ENCODE measurements at places on chromosomes 1 and 21.

GRCh38 chr1:14140831-14141401 is 440.9 kb downstream of the PRDM2 start:
- DNase-seq, result peak; percentile 31

DNA sequence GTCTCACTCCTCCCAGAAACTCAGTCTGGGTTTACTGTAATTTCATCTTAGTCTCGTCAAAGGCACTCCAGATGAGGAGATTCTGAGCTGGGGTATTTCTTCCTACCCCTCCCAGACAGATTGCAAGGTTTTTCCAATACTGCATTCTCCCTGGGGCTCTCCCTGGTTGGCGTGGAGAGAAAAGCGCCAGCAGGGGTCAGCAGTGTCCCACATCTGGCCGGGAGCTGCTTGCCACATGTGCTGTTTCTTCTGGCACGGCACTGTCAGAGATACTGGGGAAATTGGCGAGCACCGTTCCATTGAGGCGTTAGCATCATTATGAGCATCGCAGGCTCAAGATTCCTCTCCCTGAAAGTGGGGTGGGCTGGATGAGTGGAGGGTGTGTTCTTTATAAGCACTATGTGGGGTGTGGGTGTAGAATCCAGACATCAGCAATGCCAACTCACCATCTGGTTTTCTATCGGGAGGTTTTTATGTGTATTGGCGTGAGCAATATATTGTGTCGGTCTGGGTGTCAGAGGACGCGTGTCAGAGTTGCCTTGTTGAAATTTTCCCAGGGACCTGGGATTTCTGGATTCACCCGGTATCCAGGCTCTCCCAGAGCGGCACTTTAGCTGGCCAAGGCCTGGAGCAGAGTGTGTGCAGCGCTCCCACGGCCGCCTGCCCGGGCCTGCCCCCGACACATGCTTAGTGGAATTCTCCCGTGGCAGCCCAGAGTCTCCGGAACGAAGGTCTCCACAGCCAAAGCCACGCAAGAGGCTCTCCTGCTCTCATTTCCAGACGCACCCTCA is 8.0 kb upstream of the NAV1 start:
- peak; percentile 68 for DNase-seq

GRCh38 chr1:91608876-91609275 is 108.2 kb downstream of the CDC7 start:
- DNase-seq, result no peak

DNA sequence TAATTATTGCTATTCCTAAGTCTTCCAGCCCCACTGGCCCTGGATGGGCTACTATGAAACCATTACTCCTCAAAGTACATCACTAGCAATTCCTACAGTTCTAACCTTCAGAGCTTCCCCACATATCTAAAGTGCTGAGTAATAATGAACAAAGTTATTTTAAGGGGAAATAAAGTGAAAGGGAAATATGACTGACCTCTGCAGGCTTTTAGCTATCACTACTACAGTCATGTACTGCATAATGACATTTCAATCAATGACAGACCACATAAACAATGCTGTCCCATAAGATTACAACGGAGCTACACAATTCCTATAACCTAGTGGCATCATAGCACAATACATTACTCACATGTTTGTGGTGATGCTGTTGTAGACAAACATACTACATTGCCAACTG is 32.5 kb upstream of the ASPM start:
- DNase-seq, result no peak

DNA sequence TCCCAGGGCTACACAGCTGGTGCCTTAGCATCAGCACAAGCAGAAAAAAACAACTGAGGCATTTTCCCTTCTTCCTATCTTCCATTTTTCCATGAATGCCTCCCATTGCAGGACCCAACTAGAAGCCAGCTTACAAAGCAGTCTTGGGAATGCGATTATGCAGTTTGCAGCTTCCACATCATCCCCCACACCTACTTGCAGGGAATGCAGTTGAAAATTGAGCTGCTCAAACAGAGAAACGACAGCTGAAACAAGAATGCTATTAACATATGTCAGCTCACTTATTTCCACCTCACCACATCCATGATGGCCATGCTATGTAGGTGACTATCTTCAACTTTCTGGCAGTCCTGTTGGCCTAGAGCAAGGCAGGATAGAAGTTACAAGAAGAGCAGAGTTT is 150.6 kb upstream of the KCTD3 start:
- DNase-seq, result no peak

- DNase-seq, result no peak
These were observed 45.5 kb downstream of the NCF2 start for GRCh38 chr1:183544598-183545297.

DNA sequence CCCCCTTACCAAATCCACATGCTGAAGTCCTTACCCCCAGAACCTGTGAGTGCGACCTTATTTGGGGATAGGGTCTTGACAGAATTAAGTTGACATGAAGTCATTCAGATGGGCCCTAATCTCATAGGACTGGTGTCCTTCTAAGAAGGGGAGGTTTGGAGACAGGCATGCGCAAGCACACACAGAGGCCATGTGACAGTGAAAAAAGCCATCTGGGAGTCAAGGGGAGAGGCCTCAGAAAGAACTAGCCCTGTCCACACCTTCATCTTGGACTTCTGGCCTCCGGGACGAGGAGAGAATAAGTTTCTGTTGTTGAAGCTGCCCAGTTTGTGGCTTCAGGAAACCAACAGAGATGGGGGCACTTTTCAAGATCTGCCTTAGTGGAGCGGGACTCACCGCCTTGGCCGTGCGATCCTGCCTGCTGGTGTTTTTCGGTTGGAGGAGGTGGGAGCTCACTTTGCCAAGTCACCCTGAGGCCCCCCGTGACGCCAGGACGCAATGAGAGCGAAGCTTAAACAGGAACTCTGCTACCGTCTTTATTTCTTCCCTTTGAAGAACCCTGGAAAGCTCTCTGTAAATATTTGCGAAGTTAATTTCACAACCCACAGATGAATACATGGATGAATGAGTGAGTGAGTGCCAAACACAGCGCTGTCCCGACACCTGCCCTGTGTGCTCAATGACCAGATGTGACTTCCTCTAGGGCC is 42.5 kb upstream of the C1orf174 start:
- no peak for DNase-seq

- no peak for DNase-seq
These were observed 2.9 kb downstream of the RUNX1 start for GRCh38 chr21:35046263-35046624.

GRCh38 chr1:179314928-179315327 is 21.3 kb downstream of the SOAT1 start:
- DNase-seq, result no peak

- no peak for DNase-seq
These were observed 294.5 kb downstream of the RRAGC start for GRCh38 chr1:38565020-38565491.

DNA sequence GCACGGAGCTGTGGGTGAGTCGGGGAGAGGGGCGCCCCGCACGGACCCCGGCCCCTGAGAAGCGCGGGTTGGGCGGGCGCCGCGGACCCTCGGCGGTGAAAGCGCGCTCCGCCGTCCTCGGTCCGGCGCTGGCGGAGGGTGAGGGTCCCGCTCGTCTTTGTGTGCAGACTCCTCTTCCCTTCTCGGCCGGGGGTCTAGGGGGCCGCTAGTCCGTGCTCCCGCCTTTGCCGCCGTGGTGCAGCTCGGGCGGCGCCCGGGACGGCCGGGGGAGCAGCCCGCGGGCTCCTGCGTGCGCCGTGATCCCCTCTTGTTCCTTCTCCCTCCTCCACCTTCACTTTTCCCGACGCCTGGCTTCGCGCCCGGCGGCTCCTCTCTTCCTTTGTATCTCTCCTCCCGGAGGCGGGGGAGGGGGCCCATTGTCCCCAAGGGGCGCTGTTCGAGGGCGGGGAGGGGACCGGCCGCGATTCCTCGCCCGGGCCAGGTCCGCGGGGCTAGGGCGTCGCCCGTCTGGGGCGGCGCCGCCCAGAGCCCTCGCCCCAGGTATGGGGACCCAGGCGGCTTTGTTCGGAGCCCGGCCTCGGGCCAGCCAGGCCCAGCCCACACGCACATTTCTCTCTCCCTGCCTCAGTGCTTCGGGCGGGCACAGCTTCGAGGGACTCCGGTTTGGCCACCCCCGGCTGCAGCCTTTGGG is 519 bp downstream of the FNBP1L start:
- DNase-seq, result peak; percentile 89

GRCh38 chr1:82845866-82846265 is 1045.1 kb downstream of the ADGRL2 start:
- no peak for DNase-seq

- DNase-seq, result no peak
These were observed 205.7 kb upstream of the ST6GALNAC5 start for GRCh38 chr1:76661531-76661930.

DNA sequence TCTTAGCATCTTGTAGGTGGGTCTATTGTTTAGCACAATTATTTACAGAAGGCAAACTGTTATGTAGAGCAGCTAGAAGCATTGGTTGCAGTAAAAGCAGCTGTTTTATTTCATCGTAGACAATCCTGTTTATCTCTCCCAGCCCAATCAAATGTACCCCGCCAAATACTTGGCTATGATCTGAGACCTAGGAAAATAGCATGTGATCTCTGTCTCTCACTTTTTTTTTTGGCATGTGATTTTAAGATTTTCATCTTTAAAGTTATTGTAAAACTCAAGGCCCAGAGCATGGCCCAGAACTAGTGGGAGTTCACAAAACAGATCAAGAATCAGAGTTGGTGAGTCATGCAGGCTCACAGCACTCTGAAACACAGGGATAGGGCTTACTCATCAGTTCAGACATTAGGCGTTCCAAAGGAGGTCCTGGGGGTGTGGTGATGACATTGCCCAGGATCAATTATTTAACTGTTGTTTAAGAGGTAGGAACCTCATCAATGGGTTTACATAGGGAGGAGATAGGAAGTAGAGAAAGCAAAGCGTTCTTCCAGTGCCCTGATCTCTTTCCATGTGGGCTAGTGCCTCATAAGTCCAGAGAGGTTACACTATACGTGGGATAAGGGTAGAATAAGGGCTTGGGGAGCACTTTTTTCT is 40.2 kb downstream of the TBX19 start:
- DNase-seq, result no peak

Data from upper lobe of left lung (tissue), 6 donors.